ENCODE measurements at places on chromosomes 1 and 21.

DNA sequence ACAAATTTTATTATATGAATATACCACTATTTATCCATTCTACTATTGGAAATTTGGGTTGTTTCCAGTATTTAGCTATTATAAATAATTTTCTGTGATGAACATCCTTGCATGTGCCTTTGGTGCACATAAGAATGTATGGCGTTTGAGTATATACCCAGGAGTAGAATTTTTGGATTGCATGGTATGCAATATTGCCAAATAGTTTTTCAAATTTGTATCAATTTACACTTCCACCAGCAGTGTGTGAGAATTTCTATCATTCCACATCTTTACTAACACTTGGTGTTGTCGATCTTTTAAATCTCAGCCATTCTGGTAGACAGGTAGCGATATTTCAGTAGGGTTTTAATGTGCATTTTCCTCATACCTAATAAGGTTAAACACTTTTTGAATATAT, 9.2 kb upstream of the FNBP1L start:
- DNase-seq: no peak

DNA sequence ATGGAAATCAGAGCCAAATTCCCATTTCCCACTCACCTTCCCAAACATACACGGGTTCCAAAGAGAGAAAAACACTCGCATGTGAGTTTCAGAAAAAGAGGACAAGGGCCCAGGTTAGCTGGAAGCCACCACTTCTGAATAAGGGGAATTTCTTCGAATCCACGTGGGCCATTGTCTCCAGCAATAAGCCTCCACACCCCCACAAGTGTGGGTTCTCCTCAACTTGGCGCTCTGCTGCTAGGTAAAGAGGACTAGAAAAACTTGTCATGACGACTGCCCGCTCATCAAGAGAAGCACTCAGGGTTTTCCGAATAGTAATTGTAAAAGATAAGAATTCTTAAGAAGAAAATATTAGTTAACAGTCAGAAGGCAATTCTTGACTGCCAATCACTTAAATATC, 30.6 kb downstream of the PRDM15 start:
- DNase-seq: no peak

DNA sequence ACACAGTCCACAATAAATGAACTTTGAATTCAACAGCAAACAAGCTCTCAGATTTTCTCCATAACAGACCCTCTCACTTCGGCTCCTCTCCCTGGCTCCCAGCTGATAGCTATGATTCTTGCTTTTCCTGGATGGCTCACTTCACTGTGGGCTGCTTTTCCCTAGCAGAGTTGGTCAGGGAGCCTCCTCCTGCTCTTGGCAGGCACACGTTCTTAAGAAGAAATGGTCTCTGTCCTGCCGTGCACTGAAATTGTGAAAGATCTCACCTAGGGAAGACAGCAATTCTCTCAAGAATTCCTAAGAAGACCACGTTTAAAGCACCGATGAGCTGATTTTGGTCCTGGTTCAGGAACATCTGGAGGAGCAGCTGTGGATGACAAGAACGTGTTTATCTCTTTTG, 148.5 kb upstream of the KCNK2 start:
- DNase-seq: no peak

DNA sequence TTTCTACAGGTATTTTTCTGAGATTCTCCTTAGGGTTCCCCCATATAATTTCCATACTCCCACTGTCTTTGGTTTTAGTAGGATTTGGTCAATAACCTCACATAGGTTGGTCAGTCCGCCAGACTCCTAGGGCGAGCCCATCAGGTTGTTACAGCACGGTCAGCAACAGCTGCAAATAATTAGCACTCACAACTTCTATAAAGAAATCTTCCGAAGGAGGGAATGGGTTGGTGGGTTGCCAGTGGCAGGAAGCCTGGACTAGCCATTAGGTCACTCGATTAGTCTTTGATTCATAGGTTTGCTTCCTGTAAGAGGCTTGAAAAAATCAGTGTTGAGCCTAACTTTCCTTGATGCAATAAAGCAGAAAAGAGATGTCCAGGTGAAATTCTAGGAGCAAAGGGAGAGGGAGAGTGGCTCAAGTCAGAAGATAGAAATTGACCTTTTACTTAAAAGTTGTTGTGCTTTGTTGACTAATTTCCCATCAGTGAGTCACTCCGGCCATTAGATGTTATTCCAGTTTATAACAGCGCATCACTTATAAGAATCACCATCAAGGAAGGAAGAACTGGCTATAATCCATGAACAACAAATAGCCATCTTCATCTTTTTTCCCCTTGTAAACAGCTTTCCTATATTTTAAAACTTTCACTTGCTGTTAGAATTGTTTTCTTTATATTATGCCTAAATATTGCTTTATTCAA, 88.3 kb downstream of the TPR start:
- DNase-seq: no peak

- no peak for DNase-seq
Measured at GRCh38 chr1:29655145-29655544, 418.8 kb downstream of the PTPRU start.

DNA sequence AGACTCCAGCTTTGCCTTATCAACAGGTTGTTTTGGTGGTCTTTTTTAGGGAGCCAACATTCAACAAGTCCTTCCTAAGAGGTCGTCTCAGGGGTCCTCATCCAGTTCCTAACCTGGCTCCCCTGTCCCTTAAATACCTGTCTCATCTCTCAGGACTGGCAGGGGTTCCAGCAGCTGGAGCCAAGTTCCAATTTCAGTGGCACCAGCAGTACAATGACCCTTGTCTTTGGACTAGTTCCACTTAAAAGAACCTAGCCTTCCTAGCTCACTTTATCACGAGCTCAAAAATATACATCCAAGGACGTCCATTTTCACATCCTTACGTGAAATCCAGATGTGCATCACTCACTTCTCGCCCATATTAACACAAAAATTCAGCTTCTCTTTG, 18.7 kb upstream of the TRAF3IP3 start:
- DNase-seq: no peak

GRCh38 chr1:40877698-40878097, 15.5 kb upstream of the CITED4 start:
- DNase-seq: peak; percentile 85

DNA sequence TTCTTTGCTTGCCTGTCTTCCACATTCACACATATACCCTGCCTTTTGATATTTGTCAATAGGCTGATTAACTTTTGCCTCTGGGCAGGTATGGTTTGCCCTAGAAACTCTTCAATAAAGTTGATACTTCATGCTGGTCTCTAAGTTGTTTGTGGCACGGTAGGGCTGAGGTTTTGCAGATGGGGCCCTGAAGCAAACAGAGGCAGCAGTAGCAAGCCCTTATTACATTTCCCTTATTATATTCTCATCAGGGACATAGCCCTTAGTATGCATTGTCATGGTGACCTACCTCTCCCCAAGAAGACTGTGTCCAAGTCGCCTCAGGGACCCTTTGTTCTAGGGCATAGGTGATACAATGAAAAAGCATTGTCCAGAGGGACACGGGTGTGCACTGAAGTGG, at the start of gene OR6P1:
TSS of gene OR6P1 (minus strand) at position 101 of the 400 bp plus-strand sequence. CDS start 6,976 bp downstream, outside the sequence.
- no peak for DNase-seq

- no peak for DNase-seq
Measured at GRCh38 chr1:245810789-245811337, 656.1 kb downstream of the KIF26B start.

DNA sequence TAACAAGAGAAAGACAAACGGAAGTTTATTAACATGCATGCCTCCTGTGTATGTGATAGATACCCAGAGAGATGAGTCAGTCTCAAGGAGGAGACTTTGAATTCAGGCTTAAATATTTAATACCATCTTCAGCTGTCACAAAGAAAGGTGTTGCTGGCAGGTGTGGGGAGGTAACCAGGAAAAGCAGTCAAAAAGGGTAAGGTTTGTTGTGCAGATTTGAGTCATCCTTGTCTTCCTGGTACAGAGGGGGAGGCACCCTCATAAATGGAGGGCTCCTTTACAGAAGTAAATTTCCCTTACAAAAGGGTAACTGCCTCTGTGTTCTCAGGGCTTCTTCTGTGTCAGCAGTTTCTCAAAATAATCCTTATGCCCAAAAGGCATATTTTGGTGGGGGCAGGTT, 75.2 kb upstream of the B3GALT5 start:
- DNase-seq: no peak

DNA sequence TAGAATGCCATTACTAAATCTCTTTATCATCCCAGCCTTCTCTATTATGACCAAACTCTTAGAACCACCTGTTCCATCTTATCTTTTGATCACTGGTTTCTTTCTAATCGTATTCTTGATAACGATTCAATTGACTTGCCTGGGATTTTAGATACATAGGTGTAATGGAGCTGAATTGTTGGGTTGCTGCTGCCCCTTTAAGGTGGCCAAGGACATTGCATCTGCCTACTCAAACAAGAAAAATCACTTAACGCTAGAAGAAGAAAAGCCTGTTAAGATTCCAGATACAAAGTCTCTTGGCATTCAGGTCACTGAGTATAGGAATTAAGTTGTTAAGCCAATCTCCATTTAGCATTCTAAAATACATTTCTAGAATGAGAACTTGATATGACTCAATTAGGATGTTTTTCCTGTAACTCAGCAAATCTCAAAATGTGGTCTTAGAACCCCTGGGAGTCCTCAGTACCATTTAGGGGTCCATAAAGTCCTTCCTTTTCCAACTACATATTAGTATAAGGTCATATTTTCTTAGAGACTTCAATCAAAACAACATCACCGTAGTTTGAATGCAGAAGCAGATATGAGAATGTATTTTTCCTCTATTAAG, 12.4 kb downstream of the NEXN start:
- DNase-seq: peak; percentile 10

DNA sequence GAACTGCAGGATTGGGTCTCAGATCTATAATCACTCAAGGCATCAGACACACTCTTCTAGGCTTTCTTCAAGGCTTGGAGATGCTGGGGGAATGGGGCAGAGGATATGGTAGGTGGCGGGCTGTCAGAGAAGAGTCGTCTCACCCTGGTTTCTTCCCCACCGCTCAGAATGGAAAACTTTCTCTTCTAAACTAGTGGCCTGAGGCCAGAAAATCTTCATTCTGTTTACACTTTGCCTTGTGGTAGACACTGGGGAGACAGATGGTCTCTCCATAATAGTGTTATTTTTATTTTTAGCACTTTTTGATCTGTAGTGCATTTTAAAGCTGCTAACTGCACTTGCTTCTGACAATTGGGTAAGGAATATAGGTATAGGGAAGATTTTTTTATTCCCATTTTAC, 2.6 kb downstream of the PRELP start:
- no peak for DNase-seq

GRCh38 chr1:29805122-29805895, 569.0 kb downstream of the PTPRU start:
- no peak for DNase-seq

DNA sequence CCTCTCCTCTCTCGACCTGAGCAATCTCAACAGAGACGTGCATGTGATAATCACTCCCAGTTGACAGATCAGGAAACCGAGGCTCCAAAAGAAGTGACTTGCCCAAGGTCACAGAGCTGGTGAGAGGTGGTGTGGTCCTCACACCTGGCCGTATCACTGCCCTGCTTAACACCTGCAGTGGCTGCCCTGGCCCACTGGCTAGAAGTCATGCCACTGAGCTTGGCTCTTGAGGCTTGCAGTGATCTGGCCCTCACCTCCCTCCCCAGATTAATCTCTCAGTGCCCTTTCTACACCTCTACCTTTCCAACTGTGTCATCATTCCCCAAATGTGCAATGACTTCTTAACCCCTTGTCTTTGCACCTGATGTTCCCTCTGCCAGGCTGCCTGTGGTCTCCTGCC, 38.8 kb downstream of the CDCP2 start:
- no peak for DNase-seq

DNA sequence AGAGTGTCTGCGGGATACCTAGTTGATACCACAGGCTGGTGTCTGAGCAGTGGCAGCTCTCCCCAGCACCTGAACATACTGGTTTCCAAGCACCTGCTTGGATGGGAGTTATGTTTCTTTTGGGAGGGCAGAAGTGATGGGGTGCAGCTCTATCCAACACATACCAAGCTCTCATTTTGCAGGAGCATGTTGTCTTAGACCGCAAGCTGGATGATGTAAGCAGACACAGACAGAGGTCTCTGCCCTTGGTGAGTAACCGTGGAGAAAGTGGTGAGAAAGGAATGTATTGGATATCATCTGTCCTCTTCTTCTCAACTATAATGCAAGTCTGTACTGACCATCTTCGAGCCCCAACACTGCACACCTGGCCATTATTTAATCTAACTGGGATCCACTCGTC, 37.4 kb downstream of the ZNF496 start:
- no peak for DNase-seq

GRCh38 chr1:93749894-93750301, 68.3 kb upstream of the BCAR3 start:
- DNase-seq: peak; percentile 62

DNA sequence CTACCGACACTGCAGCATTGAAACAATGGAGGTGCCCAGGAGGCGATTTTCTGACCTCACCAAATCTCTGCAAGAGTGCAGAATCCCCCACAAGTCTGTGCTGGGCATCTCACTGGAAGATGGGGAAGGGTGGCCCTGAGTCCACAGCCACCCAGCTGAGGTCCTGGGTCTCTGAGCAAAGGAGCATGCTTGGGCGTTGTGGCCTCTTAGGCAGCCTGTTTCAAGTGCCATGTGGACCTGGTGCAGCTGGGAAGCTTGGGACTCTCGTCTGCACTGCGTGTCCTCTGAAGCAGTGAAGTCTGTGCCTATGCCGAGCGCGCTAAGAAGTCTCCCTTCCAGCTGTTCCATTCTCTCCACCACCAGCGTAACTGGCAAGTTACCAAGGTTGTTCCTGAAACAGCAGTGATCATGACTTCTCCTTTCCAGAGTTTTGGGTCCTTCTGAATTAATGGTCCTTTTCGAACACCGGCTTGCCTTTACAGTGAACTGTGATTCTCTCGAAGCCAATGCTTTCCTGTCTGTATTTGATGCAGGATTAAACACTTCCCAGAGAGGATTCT, 5.0 kb upstream of the PLA2G2C start:
- no peak for DNase-seq

- no peak for DNase-seq
Measured at GRCh38 chr1:2312160-2312514, 79.2 kb downstream of the MORN1 start.

GRCh38 chr1:212557739-212558692, 50.5 kb upstream of the ATF3 start:
- DNase-seq: peak; percentile 59

DNA sequence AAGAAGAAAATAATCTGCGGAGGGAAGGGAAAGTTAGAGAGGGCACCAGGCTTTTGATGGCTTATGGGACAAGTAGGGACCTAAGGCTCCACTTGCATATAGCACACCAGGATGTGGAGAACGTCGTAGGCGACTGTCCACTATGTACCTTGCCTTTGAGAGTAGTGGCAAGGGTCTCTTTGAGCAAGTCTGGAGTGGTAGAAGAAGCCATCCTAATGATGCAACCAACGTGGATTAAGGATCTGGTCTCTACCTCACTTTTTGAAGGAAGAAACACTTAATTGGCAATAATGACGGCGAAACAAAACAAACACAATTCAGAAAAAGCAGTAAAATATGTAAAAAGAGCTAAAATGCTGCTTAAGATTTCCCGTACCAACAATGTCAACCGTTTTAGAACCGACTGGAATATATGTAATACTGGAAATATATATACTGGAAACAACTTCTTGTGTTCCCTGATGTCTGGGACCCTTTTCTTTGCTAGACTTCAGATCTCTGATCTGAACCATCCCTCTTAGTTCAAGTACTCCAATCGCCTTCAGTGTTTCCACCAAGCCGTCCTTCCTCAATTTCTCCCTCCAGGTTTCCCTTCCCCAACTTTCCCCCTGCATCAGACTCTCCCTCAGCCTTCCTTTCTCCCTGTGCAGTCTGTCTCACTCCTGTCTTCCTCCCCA, 821 bp upstream of the KHDRBS1 start:
- DNase-seq: no peak

Data from urothelium cell line (cell line).